Stimulated activated CD4-positive, alpha-beta T cell treated with anti-CD3 and anti-CD28 coated beads, Interleukin-2, amount 100 ng/mL, for 4 hours (primary cell): ENCODE measurements at places on chromosomes 1 and 21.

DNA sequence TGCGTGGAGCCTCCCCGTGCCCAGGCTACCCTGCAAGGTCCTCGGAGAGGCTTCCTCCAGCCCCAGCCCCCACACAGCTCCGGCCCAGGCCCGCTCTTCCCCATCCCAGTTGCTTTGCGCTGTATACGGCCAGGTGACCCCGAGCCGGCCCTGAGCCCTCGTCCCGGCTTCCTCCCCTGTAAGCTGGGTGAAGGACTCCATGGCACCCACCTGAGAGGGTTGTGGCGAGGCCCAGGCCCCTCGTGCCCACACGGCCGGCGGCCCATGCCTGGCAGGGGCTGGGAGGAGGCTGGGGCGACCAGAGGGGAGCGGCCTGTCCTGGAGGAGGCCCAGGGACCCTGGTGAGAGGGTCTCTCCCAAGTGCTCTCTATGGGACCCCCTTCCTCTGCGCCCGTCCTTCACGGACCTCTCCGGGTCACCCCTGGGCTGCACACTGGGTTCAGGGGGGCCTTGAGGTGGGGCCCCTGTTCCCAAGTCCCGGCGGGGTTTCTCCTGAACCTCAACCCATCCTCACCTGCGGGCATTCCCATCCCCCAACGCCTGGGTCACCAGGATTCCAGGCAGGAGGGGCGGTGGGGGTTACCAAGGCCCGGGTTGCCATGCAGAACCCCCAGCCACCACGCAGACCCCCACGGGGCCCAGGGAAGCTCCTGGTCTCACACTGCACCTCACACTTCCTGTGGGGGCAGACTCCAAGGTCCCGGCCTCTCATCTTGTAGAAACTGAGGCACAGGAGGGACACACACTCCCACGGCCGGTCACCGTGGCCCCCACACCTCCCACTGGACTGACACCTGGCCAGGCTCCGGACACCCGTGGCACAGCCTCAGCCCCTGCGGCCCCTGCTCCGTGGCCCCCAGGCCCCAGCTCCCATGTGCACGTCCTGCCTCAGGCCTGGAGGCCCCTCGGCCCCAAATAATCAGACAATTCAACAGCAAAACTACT, 25.2 kb downstream of the COL6A1 start:
- no peak for DNase-seq

DNA sequence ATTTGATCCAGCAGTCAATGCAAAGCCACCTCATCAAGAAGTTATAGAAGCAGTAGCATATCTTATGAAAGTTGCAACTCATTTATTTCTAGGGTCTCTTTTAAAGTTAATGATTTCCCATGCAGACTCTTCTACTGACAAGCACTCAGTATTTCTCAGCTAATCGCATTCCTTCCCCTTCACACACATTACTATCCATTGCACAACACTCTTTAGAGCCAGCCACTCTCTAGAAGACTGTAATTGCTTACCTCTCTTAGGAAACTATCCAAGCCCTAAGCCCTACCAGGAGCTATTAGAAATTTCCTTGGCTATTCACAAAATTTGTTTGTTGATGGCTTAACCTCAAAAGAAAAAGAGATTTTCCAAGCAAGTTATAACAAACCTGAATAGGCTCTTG, 106.0 kb downstream of the ADAMTS1 start:
- no peak for DNase-seq

DNA sequence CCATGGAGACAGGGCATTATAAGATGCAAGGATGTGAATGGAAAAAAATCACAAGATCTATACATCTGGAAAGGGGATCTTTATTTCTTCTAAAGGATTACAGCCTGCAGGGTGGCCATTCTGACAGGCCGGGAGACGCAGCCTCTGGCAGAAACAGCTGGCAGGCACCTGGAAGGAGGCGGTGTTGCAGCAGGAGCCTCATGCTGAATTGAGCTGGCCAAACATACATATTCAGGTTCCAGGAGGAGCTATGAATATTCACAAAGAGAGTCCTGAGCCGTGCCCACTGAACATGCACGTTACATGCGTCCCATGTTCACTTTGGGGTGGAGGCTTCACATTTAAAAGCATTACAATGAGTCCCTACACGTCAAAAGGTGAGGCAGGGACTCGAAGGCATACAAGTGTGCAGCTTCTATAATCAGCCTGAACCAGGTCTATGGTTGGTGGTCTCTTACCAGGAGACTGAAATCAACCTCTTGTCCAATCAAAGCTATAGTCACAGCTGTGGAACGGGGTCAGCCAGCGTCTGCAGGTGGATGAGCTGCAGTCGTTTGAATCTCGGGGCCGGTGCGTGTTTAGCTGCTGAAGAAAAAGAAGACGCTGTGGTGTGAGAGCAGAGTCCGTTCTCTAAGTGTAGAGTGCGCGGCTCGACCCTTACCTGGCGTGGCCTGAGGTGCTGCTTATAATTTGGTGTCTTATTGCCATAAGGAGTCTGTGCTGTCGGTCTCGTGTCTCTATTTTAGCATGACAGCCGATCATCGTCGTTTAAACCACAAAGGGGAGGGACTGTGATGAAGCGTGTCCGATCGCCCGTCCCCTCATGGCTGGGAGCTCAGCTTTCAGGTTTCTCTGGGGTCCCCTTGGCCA, 183.0 kb downstream of the ETS2 start:
- DNase-seq: no peak

- DNase-seq: no peak
Observed at GRCh38 chr1:62265956-62266935, 53.0 kb downstream of the KANK4 start.

DNA sequence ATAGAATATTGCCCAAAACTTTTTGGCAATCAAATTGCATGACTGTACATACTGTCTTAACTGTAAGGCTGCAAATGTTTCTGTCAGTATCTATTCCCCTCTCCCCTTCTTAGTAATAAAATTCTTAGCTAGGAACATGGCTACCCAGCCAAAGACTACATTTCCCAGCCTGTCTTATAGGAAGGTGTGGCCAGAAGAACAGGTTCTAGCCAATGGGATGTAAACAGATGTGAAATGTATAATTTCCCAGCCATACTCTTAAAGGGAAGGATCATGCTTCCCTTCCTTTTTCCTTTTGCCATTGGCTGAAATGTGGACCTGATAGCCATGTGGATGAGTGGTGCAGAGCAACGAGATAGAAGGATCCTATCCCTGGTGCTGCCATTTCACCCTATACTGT, 7.0 kb upstream of the HIVEP3 start:
- no peak for DNase-seq

GRCh38 chr21:46265736-46266525, 19.5 kb downstream of the MCM3AP start:
- DNase-seq: no peak

- no peak for DNase-seq
Observed at GRCh38 chr21:46142582-46143473, 12.6 kb downstream of the FTCD start.

DNA sequence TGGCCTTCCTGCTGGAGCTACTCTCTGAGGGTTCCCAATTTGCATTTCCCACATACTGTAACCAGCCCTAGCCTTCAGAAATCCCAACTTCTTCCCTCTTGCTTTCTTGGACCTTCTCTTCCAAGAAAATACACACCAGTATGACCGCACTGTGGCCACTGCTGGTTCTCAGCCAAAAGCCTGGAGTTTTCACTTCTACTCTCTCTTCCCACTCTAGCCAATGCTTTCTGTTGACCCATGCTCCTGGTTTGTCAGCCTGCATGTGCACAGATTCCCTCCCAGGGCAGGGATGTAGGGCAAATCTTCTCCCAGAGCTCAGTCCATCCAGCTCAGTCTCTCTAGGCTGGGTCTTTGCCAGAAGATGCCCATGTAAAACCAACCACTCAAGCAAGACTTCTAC, 664 bp downstream of the SLAMF1 start:
- DNase-seq: no peak

- DNase-seq: no peak
Observed at GRCh38 chr1:172373864-172374263, 46.6 kb upstream of the C1orf105 start.

DNA sequence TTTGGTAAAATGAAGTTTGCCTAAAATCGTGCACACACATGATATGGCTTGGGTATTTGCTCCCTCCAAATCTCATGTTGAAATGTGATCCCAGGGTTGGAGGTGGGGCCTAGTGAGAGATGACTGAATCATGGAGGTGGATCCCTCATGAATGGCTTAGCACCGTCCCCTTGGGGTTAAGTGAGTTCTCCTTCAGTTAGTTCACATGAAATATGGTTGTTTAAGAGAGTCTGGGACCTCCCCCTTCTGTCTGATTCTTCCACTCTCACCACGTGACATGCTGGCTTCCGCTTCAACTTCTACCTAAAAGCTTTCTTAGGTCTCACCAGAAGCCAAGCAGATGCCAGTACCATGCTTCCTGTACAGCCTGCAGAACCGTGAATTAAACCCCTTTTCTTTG, 58.4 kb downstream of the SIPA1L2 start:
- no peak for DNase-seq

GRCh38 chr1:170203693-170204092, 57.9 kb downstream of the NTMT2 start:
- DNase-seq: no peak

GRCh38 chr1:10637400-10637799, 159.0 kb downstream of the CASZ1 start:
- DNase-seq: no peak

- DNase-seq: no peak
Observed at GRCh38 chr1:76543495-76543894, 323.8 kb upstream of the ST6GALNAC5 start.

GRCh38 chr1:19682257-19682656, 17.6 kb downstream of the HTR6 start:
- DNase-seq: no peak

- DNase-seq: no peak
Observed at GRCh38 chr1:207861442-207862177, 49.3 kb downstream of the CD34 start.

- DNase-seq: no peak
Observed at GRCh38 chr1:68481041-68481440, 15.8 kb downstream of the DEPDC1 start.

DNA sequence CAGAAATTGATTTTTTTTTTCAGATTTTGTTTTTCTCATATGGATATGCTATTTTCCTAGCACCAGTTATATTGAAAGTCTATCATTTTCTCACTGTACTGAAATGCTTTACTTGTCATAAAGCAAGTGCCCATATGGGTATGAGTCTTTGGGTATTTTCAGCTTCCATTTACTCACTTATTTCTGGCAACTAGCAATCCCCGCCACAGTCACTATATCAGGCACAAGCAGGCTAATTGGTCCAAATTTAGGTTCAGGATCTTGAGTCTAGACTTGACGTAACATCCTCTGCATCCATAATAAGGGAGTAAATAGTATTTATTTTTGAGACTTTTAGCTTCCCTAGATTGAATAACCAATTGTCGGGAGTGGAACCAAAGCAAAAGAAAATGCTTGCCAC, 2.1 kb downstream of the OR10X1 start:
- DNase-seq: no peak

DNA sequence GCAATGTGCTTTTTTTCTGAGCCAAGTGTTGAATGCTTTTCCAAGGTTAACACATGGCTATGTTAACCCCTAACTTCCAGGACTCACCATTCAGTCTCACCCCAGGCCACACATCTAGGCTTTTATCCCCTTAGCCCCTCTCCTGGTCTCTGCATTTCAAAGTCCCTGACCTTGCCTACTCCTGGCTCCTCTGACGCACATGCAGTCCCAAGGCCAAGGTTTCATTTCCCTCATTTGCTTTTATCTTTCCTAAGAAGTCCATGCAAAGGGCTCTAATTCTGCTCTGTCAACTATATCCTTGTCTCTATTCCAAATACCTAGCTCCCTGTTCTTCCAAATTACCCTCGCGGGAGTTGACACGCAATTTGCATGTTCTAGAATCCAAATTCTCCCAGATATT, 25.4 kb downstream of the SLC30A10 start:
- no peak for DNase-seq

DNA sequence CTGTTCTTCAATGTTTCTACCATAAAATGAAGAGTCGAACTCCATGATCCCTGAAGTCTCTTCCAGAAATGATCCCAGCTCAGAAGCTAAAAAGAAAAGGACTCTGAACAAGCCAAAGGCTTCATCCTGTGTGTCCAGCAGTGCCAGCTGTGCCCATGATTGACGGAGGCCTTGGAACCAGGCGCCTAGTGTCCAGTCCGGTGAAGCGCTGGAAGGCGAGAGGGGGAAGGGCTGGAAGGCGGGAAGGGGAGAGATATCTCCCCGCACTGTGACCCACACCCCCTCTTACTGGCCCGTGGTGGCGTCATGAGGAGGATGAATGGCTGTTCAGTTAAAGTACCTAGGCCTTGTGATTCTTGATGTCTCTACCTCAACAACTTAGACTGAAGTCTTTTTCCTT, 10.4 kb upstream of the PLEKHA6 start:
- no peak for DNase-seq

- DNase-seq: no peak
Observed at GRCh38 chr1:80375662-80376061, 1369.1 kb upstream of the ADGRL4 start.

- no peak for DNase-seq
Observed at GRCh38 chr1:8681911-8682310, 135.5 kb downstream of the RERE start.

DNA sequence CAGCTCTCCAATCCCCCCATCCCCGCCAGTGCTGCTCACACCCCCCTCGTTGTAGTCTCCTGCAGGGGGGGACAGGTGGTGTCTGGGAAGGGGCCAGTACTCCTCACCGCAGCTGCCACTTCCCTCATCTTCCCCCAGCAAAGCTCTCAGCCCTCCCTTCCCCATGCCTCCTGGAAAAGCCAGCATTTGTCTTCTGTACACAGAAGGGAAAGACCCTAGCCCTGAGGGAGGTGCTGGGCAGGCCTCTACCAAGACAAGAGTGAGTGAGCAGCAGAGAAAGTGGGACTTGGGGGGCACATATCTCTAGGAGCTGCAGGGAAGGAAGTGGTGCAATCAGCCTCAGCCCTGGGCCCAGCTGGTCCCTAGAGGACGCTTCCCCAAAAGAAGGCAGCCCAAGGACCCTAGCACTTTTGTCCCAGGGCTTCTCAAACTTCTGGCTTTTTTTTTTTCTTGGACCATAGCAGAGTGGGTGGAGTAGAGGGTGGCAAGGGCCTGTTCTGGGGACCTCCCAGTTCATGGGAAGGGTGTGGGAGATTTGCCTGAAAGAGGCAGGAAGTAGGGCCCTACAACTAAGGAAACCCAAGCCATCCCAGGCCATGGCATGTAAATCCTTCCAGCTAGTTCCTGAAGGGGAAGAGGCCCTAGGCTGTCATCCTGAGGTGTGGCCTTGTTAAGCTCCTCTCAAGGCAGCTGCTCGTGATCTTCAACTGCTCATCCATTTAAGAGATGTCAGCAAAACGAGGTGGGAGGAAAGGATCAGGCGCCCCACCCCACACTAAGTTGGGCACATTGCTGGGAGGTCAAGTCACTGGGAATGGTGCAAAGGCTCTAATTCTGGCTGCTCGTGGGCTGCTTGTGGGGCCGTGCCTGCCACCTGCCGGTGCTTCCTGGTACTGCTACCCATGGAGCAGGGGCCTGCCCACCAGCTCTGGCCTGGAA, 12.6 kb downstream of the ZC3H12A start:
- peak; percentile 54 for DNase-seq

- no peak for DNase-seq
Observed at GRCh38 chr1:66931590-66931989, 6.8 kb downstream of the MIER1 start.

- no peak for DNase-seq
Observed at GRCh38 chr1:111733183-111733991, 5.8 kb downstream of the INKA2 start.
